ENCODE measurements at places on chromosomes 4 and X.

- DNase-seq: no peak
These were observed 115.9 kb downstream of the COX18 start for GRCh38 chr4:72953571-72953970.

DNA sequence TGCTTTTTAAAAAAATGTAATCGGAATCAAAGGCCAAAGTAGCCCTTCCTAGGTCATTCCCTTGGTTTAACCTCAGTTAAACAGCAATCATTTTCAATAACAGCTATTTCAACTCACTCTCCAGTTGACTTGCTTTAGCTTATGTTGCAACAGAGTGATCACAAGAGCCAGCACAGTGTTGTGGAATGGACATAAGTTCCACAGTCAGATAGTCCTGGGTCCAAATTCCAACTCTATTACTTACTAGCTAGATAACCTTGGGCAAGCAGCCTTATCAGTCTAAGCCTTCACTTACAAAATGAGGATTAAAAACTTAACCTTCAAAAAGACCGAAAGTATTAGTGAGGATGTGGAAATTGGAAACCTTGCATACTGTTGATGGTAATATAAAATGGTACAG, 9.2 kb upstream of the GPC3 start:
- no peak for DNase-seq

DNA sequence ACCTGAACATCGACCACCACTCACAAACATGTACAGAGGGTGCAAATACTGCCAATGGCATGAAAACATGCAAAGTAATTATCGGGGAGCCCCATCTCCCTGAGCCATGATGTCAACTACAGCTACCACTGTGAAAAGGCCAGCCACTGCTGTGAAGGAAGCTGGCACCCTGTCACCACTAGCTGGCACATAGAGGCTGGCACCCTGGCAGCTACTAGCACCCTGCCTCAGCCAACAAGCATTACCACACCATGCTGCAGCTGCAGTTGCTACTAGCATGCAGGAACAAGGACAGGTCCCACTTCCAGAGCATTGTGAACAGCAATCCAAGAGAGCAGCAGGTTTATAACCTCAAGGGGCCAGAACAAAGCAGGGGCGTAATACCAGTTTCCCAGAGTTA, 81.4 kb downstream of the PRR32 start:
- no peak for DNase-seq

- DNase-seq: no peak
These were observed 23.4 kb downstream of the SMS start for GRCh38 chrX:21963731-21964405.

DNA sequence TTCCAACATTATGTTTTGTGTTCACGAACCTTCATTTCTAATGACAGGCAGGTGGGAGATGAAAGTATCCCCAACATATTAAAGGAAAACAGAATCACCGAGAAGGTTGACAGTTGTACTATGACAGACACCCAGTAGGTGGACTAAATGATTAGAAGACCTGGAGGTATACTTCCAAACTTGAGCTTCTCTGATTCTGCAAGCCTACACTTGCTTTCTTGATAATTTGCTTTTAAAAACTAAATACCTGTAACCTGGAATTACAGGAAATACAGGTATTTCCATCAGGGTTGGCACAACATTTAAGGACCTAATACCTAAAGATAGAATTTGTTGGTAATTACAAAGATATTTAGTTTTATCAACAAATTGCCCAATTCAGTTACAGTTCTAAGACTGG, 43.4 kb downstream of the C4orf51 start:
- DNase-seq: no peak

DNA sequence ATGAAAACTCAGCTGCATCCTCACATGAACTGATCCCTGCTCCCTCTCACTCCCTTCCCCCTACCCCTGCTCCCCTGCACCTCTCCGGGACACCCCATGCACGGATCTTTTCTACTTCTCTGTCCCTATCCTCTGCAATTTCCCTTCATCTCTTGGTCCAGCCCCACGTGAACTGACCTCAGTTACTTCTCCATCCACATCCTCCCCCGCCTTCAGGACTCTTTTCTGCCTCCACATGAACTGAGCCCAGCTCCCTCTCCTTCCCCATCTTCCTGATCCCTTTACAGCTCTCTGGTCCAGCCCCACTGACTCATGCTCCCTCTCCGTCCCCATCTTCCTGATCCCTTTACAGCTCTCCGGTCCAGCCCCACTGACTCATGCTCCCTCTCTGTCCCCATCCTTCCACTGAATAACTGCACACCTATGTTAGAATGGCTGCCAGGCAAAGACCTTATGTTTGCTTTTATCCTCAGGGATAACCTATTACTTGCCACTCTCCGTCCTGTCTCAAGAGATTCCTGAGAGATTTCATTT, 5.6 kb downstream of the CETN2 start:
- no peak for DNase-seq

GRCh38 chr4:19636451-19636850, 615.3 kb upstream of the SLIT2 start:
- no peak for DNase-seq

GRCh38 chrX:12701628-12702027, 89.6 kb upstream of the PRPS2 start:
- peak; percentile 7 for DNase-seq

DNA sequence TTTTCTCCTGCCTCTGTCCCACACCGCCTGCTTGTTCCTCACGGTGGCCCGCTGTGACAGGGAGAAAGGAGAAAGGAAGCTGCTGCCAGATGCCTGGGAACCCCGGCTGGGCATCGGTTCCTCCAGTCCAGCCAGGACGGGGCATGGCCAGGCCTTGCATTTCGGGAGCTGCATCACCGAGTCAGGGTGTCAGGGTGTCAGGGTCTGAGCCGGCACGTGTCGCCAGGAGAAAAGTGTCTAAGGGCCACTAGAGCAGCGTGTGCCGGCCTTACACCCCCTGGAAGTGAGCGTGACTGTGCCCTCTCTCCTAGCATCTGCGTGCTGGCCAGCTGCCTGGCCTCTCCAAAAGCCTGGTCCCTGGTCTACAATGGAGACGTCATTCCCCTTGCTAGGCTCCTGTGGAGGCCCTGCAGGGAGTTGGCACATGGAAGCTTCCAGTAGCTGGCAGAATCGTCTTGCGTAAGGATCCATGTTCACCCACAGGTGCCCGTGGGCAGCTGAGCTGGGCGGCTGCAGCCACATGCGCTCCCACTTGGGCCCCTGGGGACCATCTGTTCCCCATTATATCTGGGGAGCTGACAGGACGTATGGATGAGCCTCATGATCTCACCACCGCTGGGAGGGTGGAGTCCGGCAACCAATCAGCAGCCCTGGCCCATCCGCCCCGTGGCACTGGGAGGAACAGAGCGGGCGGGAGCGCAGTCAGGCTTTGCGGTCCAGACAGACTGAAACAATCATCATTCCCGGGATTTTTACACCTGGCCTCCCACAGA, 39.9 kb upstream of the HMX1 start:
- DNase-seq: peak; percentile 11

GRCh38 chr4:174058846-174059245, 224.6 kb downstream of the FBXO8 start:
- DNase-seq: no peak

DNA sequence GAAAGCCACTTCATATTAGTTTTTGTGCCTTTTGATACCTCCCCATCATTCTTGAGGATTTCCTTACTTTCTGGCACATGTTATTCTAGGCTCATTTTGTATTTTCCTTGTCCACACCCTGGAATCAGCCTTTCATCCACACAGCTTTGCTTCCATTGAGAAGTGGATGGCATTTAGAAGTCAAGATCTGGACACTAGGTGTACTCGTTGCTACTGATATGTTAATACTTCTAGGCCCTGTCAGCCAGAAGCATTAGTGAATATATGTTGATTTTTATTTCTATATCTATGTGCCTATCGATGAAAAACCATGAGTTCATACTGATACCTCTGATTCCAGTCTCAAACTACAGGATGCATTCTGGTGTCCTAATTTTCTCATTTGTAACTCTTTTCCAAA, 73.2 kb downstream of the ARHGAP24 start:
- no peak for DNase-seq

GRCh38 chr4:184453365-184454160, 20.8 kb downstream of the IRF2 start:
- DNase-seq: no peak

- DNase-seq: no peak
These were observed 1.3 kb upstream of the FHIP1A start for GRCh38 chr4:151407466-151408379.

DNA sequence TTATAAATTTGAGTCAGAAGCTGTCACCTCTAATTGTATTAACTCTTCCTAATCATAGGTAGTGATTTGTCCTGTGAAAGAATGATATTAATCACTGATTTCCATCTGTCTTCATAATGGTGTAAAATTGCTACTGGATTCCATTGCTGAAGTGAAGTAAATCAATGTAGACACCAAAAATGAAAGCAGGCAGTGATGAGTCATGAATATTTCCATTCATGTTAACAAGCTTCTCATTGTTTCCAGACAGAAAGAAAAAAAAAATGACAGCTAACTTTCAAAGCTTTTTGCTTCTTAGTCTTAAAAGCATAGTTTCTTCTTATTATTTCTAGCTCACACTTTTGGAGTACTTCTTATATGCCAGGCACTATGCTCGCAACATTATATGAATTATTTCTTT, 21.5 kb downstream of the FAM114A1 start:
- DNase-seq: no peak

- no peak for DNase-seq
These were observed 27.6 kb downstream of the PRR32 start for GRCh38 chrX:126847143-126847542.

- DNase-seq: no peak
These were observed 210.6 kb upstream of the FAT1 start for GRCh38 chr4:186934244-186934643.

- no peak for DNase-seq
These were observed 184.0 kb downstream of the PCDH7 start for GRCh38 chr4:30904215-30904555.

- DNase-seq: no peak
These were observed 525.9 kb upstream of the ZFP42 start for GRCh38 chr4:187469627-187470026.

DNA sequence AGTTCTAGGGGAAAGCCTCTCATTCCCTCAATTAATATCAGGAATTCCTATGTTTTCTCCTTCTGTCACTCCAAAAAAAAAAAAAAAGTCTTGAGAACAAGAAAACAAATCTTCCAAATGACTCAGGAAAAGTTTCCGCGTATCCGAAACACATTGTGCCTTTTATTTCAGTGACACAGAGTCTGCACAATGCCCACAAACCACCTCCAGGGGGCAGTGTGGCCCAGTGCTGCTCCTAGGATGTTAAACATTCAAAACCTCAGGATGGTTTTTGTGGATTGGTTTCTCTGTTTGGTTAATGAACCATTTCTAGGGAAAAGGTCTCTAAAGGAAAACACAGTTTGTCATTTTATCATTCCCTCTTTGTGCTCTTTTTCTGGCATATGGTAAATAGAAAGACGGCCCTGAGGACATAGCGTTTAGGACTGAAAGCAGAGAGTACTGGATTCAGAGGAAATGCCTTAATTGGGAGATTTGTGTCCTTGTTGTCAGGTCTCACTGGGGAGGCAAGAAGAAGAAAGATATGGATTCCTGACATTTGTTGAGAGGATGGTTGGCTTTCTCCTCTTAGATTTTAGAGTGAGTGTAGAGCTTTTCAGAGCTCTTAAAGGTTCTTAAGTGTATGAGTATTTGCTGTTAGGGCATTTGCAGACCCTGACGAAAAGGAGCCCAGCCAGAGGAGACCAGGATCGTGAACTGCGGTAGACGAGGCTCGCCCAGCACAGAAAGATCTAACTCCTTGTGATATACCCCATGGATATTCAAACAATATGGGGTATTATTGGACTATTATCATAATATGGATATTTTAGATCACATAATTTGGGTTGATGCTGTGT, 65.7 kb upstream of the MAP9 start:
- DNase-seq: peak; percentile 14

DNA sequence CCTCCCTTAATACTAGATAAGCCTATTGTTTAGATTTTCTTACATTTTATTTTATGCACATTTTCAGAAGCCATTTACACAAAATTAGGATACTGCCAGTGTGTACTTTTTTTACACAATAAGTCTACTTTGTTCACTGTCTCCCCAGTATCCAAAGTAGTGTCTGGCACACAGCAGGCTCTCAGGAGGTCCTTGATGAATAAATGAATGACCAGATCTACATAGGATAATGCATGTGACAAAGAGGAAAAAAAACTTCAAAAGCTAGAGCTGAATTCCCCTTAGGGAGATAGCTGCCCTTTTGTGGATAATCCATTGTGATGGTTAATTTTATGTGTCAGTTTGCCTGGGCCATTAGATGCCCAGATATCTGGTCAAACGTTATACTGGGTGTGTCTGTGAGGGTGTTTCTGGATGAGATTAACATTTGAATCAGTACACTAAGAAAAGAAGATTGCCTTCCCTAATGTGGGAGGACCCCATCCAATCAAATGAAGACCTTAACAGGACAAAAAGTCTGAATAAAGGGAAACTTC, 61.6 kb downstream of the QDPR start:
- DNase-seq: no peak

GRCh38 chr4:184329659-184330400, 112.2 kb upstream of the ENPP6 start:
- DNase-seq: no peak

- DNase-seq: no peak
These were observed 89.0 kb downstream of the MXRA5 start for GRCh38 chrX:3257471-3257870.

- DNase-seq: no peak
These were observed 9.7 kb upstream of the ADRA2C start for GRCh38 chr4:3756343-3757059.

DNA sequence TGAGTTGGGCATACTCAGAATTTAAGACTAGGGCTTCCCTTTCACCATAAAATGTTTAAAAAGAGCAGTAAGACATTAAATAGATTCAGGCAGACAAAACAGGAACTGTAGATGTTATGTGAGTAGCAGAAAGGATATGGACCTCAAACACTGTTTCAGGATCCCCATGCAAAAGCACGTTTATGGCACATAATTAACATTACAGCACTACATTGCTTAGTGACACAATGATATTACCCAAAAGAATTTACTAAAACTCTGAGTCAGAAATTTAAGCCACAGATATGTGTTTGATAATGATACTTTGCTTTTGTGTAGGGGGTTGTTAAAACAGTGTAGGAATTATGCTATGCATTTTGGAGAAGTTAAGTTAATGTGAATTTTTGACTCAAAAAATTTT, 266.3 kb downstream of the PDGFC start:
- DNase-seq: no peak
